Metanephros (tissue), 2 donors: ENCODE measurements at places on chromosomes 12 and 14. TPM values are rescaled to one million over a fixed set of nuclear protein-coding genes. Genes with fewer than 3 reads are reported as not detected.

Gene MMP19
- total RNA-seq, result 1.5 TPM

Gene HECTD1
- total RNA-seq, result 232 TPM

Gene SPIC
- 0.18 TPM for total RNA-seq

Gene ALDH1L2
- total RNA-seq, result 1.4 TPM

Gene LRFN5
- 15.5 TPM for total RNA-seq

Gene CLEC2A
- not detected for total RNA-seq

Gene PKP2
- total RNA-seq, result 19.1 TPM

Gene KRT83
- not detected for total RNA-seq

Gene OASL
- 0.70 TPM for total RNA-seq
